SW480 (cell line): ENCODE measurements at places on chromosomes 16 and 17.

GRCh38 chr17:35148144-35148543 is 527 bp downstream of the UNC45B start:
- DNase-seq: no peak

- no peak for DNase-seq
Measured at GRCh38 chr17:10171122-10171571, 27.3 kb downstream of the GAS7 start.

DNA sequence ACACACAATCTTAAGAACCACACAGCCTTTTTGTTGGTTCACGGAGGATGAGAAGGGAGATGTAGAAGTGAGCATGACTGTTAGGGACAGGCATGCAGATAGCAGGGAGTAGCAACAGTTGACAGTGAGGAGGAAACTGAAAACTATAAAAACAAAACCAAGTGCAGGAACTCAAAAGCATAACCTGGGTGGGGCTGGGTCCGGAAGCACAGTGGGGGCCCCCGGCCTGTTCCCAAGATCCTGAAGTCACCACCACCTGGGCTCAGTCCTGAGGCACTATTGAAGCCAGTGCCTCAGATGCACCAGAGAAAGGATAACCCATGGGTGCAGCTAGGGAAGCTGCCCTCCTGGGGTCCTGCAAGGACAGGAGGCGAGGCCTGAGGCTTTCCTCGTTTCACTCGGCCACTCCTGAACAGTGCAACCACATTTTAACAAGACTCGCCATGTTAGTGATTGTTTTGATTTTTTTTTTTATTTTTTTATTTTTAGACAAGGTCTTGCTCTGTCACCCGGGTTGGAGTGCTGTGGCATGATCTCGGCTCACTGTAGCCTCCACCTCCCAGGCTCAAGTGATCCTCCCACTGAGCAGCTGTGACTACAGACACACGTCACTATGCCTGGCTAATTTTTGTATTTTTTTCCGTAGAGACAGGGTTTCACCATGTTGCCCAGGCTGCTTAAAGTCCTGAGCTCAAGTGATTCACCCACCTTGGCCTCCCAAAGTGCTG is 27.7 kb upstream of the CBX4 start:
- no peak for DNase-seq

- DNase-seq: no peak
Measured at GRCh38 chr17:180381-181244, 837 bp downstream of the DOC2B start.

DNA sequence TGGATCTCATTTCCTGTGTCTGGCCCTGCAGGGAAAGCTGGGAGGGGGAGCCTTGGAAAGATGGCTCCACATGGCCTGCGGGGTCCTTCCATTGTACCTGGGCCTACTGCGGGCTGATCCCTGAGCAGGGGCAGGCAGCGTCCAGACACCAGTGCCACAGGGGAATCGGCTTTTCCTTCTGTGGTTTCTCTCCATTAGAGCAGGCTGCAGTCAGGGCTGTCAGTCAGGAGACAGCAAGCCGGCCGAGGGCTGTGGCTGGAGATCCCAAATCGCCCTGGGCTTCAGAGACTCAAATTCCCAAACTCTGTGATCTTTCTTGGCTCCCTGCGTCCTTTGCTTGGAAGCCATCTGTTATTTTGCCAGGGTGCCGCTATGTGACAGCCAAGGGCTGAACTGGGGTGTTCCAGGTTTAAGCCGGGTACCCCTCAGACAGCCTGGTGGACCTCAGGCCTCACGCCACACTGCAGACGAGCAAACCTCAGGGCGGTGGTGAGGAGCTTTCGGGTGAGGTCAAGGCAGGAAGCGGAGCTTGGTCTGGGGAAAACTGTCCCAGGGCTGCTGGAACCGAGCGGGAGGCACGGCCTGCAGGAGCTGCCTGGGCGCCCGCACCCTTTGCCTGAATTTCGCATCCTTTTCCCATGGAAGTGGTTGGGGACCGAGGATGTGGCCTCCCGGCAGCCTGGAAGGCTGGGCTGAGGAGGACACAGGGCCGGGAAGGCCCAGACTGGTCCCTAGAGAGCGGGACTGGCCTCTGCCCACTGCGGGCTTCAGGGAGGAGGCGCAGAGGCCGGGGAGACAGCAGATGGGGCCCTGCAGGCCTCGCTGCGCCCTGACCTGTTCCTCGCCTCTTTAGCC is 1.5 kb upstream of the CPNE7 start:
- DNase-seq: no peak

- DNase-seq: no peak
Measured at GRCh38 chr16:50440531-50440930, 71.7 kb upstream of the BRD7 start.

- no peak for DNase-seq
Measured at GRCh38 chr17:13385481-13385911, 216.2 kb downstream of the HS3ST3A1 start.
